ENCODE measurements at places on chromosomes 3 and 15.

DNA sequence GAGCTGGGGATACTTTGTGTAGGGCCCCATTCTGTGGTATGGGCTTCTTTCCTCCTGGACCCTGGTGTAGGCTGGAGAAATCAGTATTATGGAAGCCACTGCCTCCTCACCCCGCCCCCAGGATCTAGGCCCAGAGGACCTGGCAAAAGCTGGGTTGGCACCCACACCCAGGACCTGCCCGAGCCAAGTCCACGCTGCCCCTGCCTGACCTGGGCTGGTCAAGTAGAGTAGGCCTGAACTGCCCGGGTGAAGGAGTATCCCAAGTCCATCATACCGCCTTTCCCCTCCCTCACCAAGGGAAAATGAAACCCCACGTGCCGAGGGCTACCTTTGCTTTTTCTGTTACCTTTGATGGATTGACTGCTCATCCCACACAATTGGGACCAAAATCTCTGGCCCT, 37.7 kb upstream of the TRAK1 start:
- peak; percentile 93 for DNase-seq

DNA sequence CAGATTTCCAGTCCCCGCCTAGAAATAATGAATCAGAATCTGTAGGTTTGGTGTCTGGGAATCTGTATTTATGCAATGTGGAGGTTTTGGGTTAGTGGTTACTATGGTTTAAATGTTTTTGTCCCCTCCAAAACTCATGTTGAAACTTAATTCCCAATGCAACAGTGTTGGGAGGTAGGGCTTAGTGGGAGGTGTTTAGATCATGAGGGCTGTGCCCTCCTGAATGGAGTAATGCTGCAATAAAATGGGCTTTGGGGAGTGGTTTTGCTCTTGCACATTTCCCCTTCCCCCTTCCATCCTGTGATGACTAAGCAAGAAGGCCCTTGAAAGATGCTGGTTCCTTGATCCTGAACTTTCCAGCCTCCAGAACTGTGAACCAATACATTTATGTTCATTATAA, 9.2 kb upstream of the RFC4 start:
- no peak for DNase-seq

DNA sequence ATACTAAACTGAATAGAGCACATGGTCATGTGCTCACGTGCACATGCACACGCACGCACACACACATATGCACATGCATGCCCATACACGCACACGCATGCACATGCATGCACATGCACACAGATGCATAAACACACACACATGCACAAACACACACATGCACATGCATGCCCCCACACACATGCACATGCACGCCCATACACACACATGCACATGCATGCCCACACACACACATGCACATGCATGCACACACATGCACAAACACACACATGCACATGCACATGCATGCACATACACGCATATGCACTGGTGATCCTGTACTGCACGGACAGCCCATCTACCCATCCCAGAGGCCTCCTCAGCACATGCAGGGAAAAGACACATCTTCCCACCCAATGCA, 426.6 kb downstream of the OCA2 start:
- no peak for DNase-seq

DNA sequence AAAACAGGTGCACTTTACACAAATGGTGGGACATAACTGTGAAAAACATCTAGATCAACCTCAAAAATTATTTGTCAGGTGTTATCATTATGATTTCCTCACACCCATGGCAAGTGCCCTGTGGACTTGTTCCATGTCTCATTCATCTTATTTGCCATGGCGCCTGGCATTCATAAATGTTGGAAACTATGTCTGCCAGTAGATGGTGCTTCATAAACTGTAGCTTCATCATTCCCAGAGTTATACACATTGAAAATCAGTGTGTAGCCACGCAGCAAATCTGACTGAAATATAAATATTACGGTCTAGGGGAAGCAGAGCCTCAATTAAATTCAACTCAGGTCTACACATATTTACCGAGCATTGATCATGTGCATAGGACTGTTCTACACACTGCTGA, 90.7 kb downstream of the IMPG2 start:
- no peak for DNase-seq

GRCh38 chr3:154361099-154361498, 36.8 kb upstream of the DHX36 start:
- DNase-seq = no peak

- no peak for DNase-seq
Observed at GRCh38 chr3:9736831-9737230, 5.3 kb downstream of the BRPF1 start.

All from left lobe of liver (tissue), 2 donors.